NCI-H1105 treated with DMSO at 0.1 percent for 48 hours (cell line): ENCODE measurements at places on chromosomes 16 and 17.
A peak's percentile ranks its signal among the peaks of the same experiment; 100 is the strongest.

DNA sequence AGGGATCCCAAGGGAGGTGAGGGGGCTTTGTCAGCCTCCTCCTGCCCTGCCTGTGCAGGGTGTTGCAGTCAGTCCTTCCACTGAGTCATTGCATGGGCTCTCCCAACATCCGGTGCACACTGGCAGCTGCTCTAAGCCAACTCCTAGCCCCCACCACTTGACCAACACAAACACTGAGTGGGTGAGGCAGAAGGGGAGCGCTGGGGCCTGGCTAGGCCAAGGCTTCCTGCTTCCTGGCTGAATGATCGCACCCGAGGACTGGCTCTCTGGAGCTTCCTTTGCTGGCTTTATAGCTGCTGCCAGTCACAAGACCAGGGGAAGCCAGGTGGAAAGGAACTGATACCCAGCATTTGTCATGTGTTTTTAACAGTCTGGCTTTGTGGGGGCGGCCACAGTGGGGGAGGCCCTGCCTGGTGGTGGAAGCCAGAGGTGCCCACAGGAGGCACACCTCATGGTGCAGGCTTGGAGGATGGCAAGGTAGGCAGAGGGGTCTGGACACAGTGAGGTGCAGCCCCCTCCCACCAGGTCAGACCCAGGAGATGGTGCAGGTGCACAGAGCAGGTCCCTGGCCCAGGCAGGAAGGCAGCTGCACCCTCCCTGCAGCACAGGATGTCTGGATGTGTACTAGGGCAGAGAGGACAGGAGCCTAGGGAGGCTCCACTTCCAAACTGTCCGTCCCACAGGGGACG, 6.8 kb downstream of the MPG start:
- DNase-seq, result peak; percentile 42

DNA sequence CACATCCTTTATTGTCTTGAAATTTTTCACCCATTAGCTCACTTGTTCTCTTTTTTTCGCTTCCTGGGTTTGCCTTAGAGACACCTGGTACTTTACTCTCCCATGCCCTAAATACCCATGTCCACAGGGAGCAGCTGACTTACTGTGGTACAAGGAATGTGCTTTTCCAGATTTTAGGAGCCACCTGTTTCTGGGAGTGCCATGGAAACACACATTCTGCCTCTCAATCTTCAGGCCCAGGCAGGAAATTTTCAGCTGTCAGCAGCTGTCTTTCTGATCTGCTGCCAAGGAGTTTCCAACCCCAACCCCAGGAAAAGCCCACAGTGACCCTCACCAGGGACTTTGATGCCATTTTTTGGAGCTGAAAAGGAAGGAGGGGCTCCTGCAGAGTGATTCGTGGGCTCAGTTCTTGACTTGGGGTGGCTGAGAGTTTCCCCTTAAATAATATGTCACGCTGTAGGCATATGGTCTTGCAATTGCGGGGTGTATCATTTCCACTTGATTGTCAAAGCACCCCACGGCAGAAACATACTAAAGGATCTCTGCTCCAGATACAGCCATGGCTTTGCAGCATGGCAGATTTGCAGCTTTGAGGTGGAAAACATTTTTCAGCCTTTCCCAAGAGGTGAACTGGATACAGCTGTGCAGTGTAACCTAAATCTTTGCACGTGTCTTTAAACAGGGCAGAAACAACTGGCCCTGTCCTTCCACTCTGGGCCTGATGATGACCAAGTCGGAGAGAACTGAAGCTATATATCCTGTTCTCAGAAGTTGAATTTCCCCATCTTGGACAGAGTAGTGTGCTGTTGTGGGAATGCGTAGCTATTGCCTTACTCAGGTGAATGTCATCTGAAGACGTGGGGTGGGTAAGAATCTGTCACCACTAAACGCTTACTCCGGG, 19.2 kb downstream of the RBFOX1 start:
- peak; percentile 53 for DNase-seq

GRCh38 chr16:22016927-22017326, 9.0 kb downstream of the MOSMO start:
- DNase-seq, result no peak

GRCh38 chr16:17511340-17511739, 40.6 kb upstream of the XYLT1 start:
- DNase-seq, result no peak
